ENCODE measurements at places on chromosomes 13 and 19.
A peak's percentile ranks its signal among the peaks of the same experiment; 100 is the strongest.

DNA sequence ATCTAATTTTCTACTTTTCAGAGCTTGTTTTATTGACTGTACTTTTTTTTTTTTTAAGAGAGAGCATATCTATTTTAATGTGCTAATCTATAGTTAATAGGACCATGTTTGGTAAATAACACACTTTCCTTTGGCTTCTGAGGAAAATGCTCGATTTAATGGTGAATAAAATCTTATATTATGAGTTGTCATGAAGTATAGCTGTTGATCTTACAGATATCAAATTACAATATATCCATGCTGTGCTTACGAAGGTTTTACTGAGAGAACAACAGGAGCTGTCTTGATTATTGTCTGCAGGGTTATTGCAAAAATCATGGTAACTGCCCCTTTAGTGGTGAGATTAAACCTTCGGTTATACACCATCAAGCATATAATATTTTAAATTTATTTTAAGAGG, 29.6 kb downstream of the URI1 start:
- DNase-seq, result no peak

DNA sequence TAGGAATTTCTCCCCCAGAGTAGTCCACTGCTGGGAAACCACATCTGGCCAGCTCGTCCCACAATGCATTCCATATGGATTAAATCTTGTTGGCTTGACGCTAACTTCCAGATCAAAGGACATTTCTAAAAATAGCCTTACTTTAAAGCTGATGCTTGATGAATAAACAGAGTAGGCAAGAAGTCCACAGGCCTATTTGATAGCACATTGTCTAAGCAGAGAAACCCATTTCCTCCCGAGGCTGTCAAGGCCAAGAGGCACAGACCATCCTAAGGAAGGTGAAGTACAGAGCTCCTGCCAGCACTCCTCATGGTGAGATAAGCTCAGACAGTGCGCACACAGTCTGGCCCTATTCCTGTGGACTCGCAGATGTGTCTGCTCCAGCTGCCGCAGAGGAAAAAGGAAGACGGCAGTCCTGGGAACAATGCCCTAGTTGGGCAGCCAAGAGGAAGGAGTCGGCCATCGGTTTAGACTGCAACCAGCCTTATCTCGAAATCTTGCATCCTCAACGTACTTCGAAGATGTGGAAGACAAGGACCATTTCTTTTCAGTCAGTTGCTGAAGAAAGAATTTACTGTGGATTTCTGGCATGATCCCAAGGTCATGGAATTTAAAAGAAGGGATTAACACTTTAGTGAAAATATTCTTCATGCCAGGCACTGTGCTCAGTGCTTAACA, 156.8 kb downstream of the RGCC start:
- DNase-seq, result no peak

DNA sequence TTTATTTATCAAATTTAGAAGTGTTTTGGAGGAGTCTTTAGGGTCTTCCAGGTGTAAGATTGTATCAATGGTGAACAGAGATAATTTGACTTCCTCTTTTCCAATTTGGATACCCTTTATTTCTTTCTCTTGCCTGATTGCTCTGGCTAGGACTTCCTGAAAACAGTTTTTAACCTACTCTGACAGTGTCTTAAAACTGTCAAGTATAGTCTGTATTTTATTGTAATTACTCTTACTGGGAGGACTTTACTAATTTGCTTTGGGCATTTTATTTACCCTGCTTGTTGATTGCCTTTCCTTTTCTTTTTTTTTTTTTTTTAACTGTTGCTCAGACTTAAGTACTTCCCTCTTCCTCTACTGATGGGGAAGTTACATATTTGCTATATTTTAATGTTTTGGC, 81.3 kb downstream of the URI1 start:
- no peak for DNase-seq

- DNase-seq, result no peak
These were observed 346.0 kb downstream of the KCNRG start for GRCh38 chr13:50361282-50361681.

- DNase-seq, result no peak
These were observed 1.1 kb downstream of the CCNE1 start for GRCh38 chr19:29812881-29813275.

GRCh38 chr13:29428310-29429181, 166.9 kb downstream of the SLC7A1 start:
- DNase-seq, result no peak

DNA sequence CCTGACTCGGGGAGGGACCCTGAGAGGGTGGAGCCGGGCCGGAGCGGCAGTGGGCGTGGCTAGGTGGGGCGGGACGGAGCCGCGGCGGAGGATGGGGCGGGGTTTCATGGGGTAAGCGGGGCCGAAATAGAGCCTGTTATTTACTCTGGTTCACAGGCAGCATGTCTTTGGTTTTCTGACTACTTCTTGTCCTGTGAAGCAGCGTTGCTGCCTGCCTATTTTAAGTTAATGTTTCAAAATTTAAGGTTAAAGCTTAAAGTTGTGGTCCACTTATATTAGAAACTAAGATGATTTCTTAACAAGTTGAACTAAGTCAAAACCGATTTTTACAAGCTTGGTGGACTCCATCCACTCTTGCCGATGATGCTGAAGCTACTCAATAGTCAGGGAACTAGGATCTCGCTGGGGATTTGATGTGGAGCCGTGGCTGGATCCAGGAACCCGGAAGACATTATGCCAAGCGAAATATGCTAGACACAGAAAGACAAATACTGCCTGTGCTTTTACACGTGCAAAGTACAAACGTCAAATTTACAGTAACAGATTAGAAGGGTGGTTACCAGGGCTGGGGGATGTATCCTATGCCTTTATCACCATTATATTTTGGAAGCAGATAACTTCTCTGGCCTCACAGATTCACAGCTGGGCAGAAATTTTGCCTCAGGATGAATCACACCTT, 433 bp upstream of the ZNF616 start:
- no peak for DNase-seq

GRCh38 chr13:79904581-79904980, 423.6 kb downstream of the NDFIP2 start:
- DNase-seq, result no peak

DNA sequence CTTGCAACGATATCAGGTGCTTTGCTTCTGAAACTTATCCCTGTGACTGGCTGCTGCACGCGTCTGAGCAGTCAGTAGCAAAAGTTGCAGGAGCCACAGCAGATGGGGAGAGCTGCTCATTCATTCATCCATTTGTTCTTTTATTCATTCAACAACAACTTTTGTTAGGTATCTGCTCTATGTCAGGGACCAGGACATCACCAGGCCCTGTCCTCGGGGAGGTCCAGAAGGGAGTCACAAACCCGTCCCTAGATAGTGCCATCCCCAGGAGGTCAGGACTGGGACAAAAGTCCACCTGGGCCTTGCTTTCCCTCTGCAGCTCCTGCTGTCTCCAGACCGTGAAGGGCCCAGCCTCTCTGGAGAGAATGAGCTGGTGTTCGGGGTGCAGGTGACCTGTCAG, 2.6 kb downstream of the ARHGAP33 start:
- no peak for DNase-seq

- no peak for DNase-seq
These were observed 1.2 kb downstream of the TBC1D4 start for GRCh38 chr13:75480671-75481175.

DNA sequence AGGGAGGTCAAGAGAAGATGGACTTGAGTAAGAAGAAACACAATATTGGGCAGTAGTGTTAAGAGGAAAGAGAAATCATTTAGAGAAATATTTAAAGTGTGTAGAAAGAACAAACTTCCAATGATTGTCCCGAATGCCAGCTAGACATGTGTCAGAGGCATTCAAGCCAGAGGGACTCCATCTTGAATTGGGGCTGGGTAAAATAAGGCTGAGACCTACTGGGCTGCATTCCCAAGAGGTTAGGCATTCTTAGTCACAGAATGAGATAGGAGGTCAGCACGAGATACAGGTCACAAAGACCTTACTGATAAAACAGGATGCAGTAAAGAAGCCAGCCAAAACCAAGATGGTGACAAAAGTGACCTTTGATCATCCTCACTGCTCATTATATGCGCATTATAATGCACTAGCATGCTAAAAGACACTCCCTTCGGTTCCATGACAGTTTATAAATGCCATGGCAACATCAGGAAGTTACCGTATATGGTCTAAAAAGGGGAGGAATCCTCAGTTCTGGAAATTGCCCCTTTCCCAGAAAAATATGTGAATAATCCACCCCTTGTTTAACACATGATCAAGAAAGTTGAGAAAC, 127.0 kb upstream of the IPO5 start:
- no peak for DNase-seq

GRCh38 chr19:4174895-4175668, 7.3 kb downstream of the SIRT6 start:
- DNase-seq, result no peak

DNA sequence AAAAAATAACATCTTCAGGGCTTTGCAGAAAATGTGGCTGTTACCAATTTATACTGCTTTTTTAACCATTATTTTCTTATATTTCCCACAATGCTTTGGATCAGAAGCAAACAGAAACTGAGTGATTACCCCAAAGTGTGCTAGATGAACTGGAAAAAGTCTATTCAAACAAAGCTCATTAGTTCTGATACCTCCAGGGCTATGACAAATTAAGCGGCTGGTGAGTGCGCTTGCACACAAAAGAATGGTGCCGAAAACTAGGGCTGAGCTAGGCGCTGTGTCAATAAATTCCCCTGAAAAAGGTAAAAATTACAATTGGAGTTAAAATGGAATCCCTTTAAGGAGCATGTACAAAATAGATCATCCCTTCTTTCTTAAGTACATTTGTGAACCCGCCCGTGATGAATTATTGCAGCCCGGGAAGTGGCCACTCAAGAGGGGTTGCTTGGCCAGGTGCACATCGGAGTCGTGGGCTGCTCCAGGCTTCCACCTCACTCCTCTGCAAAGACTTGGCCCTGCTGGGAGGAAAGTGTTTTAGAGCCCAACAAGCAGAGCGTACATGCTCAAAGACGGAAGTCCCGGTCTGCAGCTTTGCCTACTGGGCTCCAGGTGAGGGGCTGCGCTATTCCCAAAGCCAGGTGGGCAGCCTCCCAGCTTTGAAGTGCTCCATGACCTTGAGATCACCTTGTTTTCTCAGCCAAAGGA, 164.0 kb upstream of the ZNF507 start:
- no peak for DNase-seq

DNA sequence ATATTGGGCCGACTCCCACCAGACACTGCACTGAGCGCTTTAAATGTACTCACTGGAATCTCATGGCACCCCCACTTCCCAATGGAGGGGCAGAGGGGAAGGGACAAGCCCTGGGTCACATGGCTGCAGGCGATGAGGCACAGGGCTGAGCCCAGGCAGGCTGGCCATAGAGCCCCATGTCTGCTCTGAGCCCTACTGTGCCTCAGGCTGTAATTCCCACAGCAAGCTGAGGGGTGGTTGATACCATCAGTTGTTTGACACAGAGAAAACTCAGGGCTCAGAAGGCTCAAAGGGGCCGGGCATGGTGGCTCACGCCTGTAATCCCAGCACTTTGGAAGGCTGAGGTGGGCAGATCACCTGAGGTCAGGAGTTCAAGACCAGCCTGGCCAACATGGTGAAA, 25.1 kb downstream of the RFX1 start:
- no peak for DNase-seq

- peak; percentile 49 for DNase-seq
These were observed 60.2 kb downstream of the ESD start for GRCh38 chr13:46736541-46737310.

DNA sequence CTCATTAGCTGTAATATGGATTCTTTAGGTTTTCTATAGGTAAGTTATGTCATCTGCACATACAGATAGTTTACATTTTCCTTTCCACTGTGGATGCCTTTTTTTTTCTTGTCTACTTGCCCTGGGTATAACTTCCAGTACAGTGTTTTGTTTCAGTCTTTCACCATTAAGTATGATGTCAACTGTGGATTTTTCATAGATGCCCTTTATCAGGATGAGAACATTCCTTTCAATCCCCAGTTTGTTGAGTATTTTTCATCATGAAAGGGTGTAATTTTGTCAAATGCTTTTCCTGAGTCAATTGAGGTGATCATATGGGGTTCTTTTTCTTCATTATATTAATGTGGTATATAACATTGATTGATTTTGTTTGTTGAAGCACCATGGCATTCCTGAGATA, 43.6 kb upstream of the SACS start:
- no peak for DNase-seq

GRCh38 chr13:100633461-100633860, 41.1 kb downstream of the TMTC4 start:
- DNase-seq, result peak; percentile 89

DNA sequence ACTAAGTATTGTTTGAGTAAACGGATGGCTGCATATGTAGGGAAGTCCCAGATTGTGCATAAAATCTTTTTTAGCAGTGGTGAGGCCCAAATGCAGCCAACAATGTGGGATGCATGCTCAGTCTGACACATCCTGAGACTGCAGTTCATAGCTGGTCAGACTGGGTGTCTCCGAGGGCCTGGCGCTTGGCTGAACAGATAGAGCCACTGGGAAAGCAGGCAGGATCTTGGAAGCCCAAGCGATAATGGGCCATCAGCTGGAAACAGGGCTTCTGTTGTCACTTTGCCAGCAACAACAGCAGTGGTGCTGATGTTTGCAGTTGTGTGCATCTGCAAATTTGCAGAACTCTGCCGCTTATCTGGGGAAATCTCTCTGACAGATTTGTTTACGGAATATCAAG, 36.1 kb downstream of the MTUS2 start:
- no peak for DNase-seq

GRCh38 chr13:110886870-110887596, 27.8 kb downstream of the ANKRD10 start:
- no peak for DNase-seq

DNA sequence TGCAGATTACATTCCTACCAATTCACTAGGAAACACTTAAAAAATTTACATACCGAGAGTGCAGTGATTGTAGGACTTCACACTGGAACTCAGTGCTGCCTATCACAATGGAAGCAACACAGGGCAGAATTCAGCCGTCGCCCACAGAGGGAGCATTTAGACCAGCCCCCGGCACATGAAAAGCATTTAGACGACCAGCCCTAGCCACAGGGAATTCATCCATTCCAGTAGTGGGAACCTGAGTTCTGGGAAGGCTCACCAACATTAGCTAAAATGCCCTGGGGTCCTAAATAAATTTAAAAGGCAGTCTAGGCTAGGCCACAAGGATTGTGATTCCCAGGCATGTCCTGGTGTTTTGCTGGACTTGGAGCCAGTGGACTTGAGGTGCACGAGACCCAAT, 155.2 kb downstream of the LIG4 start:
- no peak for DNase-seq

- no peak for DNase-seq
These were observed 288.7 kb downstream of the FOXO1 start for GRCh38 chr13:40377783-40378182.

DNA sequence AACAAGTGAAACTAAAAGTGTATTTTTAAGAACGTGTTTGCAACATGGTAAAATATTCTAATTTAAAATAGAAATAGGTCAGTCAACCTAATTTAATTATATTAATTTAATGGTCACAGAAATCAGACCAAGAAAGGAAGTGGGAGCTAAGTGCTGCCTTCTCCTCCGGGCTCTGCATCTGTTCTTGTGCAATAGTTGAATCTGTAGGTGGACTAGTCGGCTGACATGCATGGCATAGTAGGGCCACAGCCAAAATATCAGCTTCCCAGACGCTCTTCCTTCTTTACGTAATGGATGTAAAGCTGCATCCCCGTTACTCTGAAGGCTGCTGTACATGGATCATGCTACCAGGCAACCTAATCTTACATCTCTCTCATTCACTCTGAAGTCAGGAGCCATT, 47.3 kb downstream of the COL4A1 start:
- no peak for DNase-seq
